Spinal cord (tissue), 10 donors: ENCODE measurements at places on chromosomes 1 and 21. TPM values are rescaled to one million over a fixed set of nuclear protein-coding genes. Genes with fewer than 3 reads are reported as not detected.

- peaks cover 21% of the 10 kb centered on the region for H3K4me1 ChIP-seq
- DNase-seq: no peak
- H3K27me3 ChIP-seq: no peaks in the 10 kb centered on the region
- no peak overlapping the region for H3K4me3 ChIP-seq
Measured at GRCh38 chr1:234518876-234519275, 39.9 kb upstream of the TARBP1 start.

GRCh38 chr1:19003371-19004290 is 47.2 kb upstream of the IFFO2 start:
- H3K27me3 ChIP-seq: no peaks in the 10 kb centered on the region
- no peak overlapping the region for H3K27ac ChIP-seq
- no peak overlapping the region for H3K4me3 ChIP-seq
- H3K36me3 ChIP-seq: no peaks in the 10 kb centered on the region
- DNase-seq: no peak
- peaks cover 9% of the 10 kb centered on the region for H3K4me1 ChIP-seq

LYPD8 gene
- not detected for polyA plus RNA-seq

DNA sequence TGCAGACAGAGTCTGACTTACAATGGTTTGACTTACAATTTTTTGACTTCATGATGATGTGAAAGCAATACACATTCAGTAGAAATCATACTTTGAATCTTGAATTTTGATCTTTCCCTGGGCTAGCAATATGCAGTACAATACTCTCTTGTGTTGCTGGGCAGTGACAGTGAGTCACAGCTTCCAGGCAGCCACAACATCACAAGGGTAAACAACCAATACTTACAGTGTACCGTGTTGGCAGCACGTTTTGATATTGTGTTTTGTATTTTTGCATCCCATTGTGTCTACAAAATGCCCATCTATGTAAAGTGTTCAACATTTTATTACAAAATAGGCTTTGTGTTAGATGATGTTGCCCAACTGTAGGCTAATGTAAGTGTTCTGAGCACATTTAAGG is 150.9 kb downstream of the NTMT2 start:
- DNase-seq: no peak
- H3K4me1 ChIP-seq: no peaks in the 10 kb centered on the region
- H3K4me3 ChIP-seq: no peak overlapping the region
- H3K27me3 ChIP-seq: no peaks in the 10 kb centered on the region
- H3K27ac ChIP-seq: no peak overlapping the region

GRCh38 chr21:15895142-15896106 is 165.6 kb downstream of the USP25 start:
- no peak overlapping the region for H3K27ac ChIP-seq
- H3K4me3 ChIP-seq: no peak overlapping the region
- DNase-seq: no peak
- no peaks in the 10 kb centered on the region for H3K4me1 ChIP-seq

TCP10L gene
- polyA plus RNA-seq: 4.1 TPM

- no peak overlapping the region for H3K4me3 ChIP-seq
- H3K4me1 ChIP-seq: peaks cover 4% of the 10 kb centered on the region
- no peak for DNase-seq
- no peak overlapping the region for H3K27ac ChIP-seq
- no peaks in the 10 kb centered on the region for H3K27me3 ChIP-seq
Measured at GRCh38 chr21:36115138-36115730, 19.6 kb upstream of the CBR3 start.

OR2L5 gene
- not detected for polyA plus RNA-seq
